Suprapubic skin (tissue), 4 donors: ENCODE measurements at places on chromosomes 5 and 9. TPM values are rescaled to one million over a fixed set of nuclear protein-coding genes. Genes with fewer than 3 reads are reported as not detected.
A peak's percentile ranks its signal among the peaks of the same experiment; 100 is the strongest.

The TLX3 gene
- total RNA-seq: not detected

The SMIM33 gene
- not detected for total RNA-seq

The ZNF658 gene
- 9.2 TPM for total RNA-seq

The ZFP62 gene
- total RNA-seq: 40.0 TPM

The SETX gene
- total RNA-seq: 67.9 TPM

The COL5A1 gene
- 15.0 TPM for total RNA-seq

- H3K27ac ChIP-seq: no peak overlapping the region
- no peak overlapping the region for H3K4me3 ChIP-seq
- H3K36me3 ChIP-seq: no peaks in the 10 kb centered on the region
- no peaks in the 10 kb centered on the region for H3K4me1 ChIP-seq
Measured at GRCh38 chr9:82242285-82242963, 253.9 kb downstream of the SPATA31D1 start.

DNA sequence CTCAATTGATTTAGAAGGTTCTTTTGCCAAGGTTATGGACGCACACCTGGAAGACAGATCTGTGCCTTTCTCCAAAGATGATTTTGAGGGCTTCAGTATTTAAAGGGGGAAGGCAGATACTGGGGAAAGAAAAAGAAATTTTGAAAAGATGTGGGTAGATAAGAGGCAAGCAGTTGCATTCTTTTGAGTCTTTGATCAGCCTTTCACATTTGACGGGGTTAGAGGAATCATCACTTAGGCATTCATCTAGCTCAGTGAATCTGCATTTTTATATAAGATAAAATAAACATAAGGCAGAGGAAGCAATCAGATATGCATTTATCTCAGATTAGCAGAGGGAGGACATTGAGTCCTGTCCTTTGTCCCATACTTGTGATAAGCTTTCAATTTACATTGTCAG, 243.4 kb upstream of the RAI14 start:
- no peaks in the 10 kb centered on the region for H3K36me3 ChIP-seq
- peaks cover 6% of the 10 kb centered on the region for H3K4me1 ChIP-seq
- no peak for DNase-seq
- H3K27me3 ChIP-seq: no peaks in the 10 kb centered on the region

- H3K36me3 ChIP-seq: no peaks in the 10 kb centered on the region
- peak; percentile 63 for DNase-seq
- no peaks in the 10 kb centered on the region for H3K27me3 ChIP-seq
- no peak overlapping the region for H3K27ac ChIP-seq
- H3K4me1 ChIP-seq: peaks cover 9% of the 10 kb centered on the region
- no peak overlapping the region for H3K4me3 ChIP-seq
Measured at GRCh38 chr5:56003179-56003578, 8.4 kb upstream of the IL6ST start.

- peak overlapping the region; percentile 93 for H3K27ac ChIP-seq
- peaks cover 29% of the 10 kb centered on the region for H3K4me1 ChIP-seq
- H3K27me3 ChIP-seq: no peaks in the 10 kb centered on the region
- peak overlapping the region; percentile 11 for H3K4me3 ChIP-seq
- H3K36me3 ChIP-seq: no peaks in the 10 kb centered on the region
- no peak for DNase-seq
Measured at GRCh38 chr9:34072410-34072809, 23.7 kb upstream of the UBAP2 start.

GRCh38 chr5:170273968-170274710, 23.4 kb downstream of the LCP2 start:
- no peaks in the 10 kb centered on the region for H3K36me3 ChIP-seq
- DNase-seq: no peak
- H3K4me1 ChIP-seq: peaks cover 15% of the 10 kb centered on the region
- H3K27me3 ChIP-seq: no peaks in the 10 kb centered on the region
- H3K27ac ChIP-seq: no peak overlapping the region

- no peak for DNase-seq
- H3K27me3 ChIP-seq: peaks cover 3% of the 10 kb centered on the region
- H3K4me1 ChIP-seq: no peaks in the 10 kb centered on the region
- no peak overlapping the region for H3K27ac ChIP-seq
- H3K36me3 ChIP-seq: no peaks in the 10 kb centered on the region
Measured at GRCh38 chr5:141003791-141004611, 37.7 kb downstream of the PCDHAC2 start.

GRCh38 chr5:127515693-127516440, 1.6 kb upstream of the PRRC1 start:
- H3K27me3 ChIP-seq: no peaks in the 10 kb centered on the region
- H3K4me1 ChIP-seq: peaks cover 16% of the 10 kb centered on the region
- no peak overlapping the region for H3K27ac ChIP-seq

- no peaks in the 10 kb centered on the region for H3K4me1 ChIP-seq
- no peaks in the 10 kb centered on the region for H3K27me3 ChIP-seq
- DNase-seq: no peak
- no peak overlapping the region for H3K4me3 ChIP-seq
Measured at GRCh38 chr5:65047948-65048690, 279.4 kb downstream of the CWC27 start.

- peaks cover 10% of the 10 kb centered on the region for H3K4me1 ChIP-seq
- no peak overlapping the region for H3K4me3 ChIP-seq
- DNase-seq: no peak
- no peaks in the 10 kb centered on the region for H3K36me3 ChIP-seq
Measured at GRCh38 chr5:111066261-111066938, 5.1 kb upstream of the TSLP start.

DNA sequence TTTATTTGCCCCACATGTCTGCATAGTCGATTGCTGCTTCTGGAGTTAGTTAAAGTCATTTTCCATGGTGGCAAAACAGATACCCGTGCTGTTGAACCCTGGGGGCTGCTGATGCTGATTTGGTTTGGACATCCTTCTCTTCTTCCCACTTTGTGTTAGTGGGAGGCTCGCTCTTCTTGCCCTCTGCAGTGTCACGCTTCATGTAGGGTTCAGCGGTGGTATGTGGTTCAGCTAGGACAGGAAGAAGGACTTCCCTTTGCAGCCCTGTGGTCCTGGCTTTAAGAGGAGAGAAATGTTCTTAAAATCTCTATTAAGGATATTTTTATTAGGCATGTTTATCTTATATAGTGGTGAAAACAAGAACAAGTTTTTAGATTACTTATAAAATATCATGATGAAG, 36.2 kb downstream of the SLC36A1 start:
- H3K4me1 ChIP-seq: no peaks in the 10 kb centered on the region
- no peak overlapping the region for H3K4me3 ChIP-seq
- no peaks in the 10 kb centered on the region for H3K27me3 ChIP-seq
- DNase-seq: no peak
- peaks cover 56% of the 10 kb centered on the region for H3K36me3 ChIP-seq
- no peak overlapping the region for H3K27ac ChIP-seq

GRCh38 chr5:111697881-111698757, 58.9 kb downstream of the NREP start:
- H3K36me3 ChIP-seq: no peaks in the 10 kb centered on the region
- H3K4me1 ChIP-seq: peaks cover 19% of the 10 kb centered on the region
- no peaks in the 10 kb centered on the region for H3K27me3 ChIP-seq
- H3K27ac ChIP-seq: no peak overlapping the region
- no peak overlapping the region for H3K4me3 ChIP-seq

DNA sequence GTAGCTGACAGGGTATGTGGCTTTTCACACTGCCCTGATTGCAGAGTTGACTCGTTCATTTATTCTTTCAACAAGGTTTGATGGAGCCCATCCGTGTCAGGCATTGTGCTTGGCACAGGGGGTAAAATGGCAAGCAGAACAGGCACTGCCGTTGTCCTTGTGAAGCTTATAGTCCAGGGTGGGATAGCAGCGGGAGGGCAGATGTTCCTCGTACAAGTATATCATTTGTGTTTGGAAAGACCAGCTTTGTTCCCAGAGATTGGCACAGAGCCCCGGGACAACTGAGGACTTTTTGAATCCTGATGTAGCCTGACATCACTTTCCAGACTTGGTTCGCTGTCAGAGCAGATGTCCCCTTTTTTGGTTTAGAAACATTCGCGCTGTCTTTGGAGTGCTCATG, 50.9 kb downstream of the MVB12B start:
- H3K27me3 ChIP-seq: no peaks in the 10 kb centered on the region
- no peaks in the 10 kb centered on the region for H3K36me3 ChIP-seq
- H3K4me1 ChIP-seq: peaks cover 32% of the 10 kb centered on the region

- DNase-seq: no peak
- H3K4me1 ChIP-seq: peaks cover 33% of the 10 kb centered on the region
- no peak overlapping the region for H3K4me3 ChIP-seq
- H3K36me3 ChIP-seq: no peaks in the 10 kb centered on the region
- no peaks in the 10 kb centered on the region for H3K27me3 ChIP-seq
- no peak overlapping the region for H3K27ac ChIP-seq
Measured at GRCh38 chr9:111456529-111456928, 27.7 kb downstream of the ECPAS start.

GRCh38 chr9:22148876-22149637, 140.0 kb upstream of the CDKN2B start:
- peak overlapping the region; percentile 57 for H3K27ac ChIP-seq
- H3K36me3 ChIP-seq: no peaks in the 10 kb centered on the region
- H3K4me1 ChIP-seq: peaks cover 6% of the 10 kb centered on the region
- no peak for DNase-seq

DNA sequence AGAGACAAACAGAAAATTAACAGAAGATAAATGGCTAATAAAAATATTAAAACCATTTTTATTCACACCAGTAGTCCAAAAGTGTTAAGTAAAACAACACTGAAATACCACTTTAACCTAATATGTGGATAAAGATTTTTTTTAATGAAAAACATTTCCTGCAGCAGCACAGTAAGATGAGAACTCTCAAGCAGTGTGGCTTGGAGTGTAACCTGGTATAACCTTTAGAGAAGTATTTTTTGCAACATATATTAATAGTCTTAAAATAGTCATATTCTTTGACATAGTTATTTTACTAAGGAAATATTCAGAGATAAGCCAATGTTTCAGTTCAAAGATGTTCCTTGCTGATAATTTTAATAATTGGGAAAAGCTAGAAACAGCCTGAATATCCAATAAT, 644.4 kb downstream of the PDE4D start:
- no peak for DNase-seq
- no peaks in the 10 kb centered on the region for H3K27me3 ChIP-seq
- H3K27ac ChIP-seq: no peak overlapping the region
- peaks cover 8% of the 10 kb centered on the region for H3K4me1 ChIP-seq

- no peaks in the 10 kb centered on the region for H3K27me3 ChIP-seq
- no peak overlapping the region for H3K4me3 ChIP-seq
- no peaks in the 10 kb centered on the region for H3K4me1 ChIP-seq
- no peak for DNase-seq
- no peaks in the 10 kb centered on the region for H3K36me3 ChIP-seq
Measured at GRCh38 chr9:134614256-134614655, 27.3 kb upstream of the COL5A1 start.

DNA sequence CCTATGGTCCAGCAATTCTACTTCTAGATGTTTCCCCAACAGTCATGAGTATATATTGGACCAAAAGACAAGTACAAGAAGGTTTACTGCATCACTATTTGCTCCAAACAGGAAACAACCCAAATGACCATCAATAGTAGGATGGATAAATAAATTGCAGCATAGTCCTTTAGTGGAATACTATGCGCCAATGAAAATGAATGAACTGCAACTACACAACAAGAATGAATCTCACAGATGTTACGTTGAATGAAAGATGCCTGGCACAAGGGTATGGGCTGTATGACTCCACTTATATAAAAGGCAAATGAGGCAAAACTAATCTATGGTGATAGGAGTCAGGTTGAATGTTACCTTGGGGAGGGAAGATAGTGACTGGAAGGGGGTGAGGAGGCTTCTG, 48.6 kb upstream of the UNC5A start:
- no peaks in the 10 kb centered on the region for H3K4me1 ChIP-seq
- DNase-seq: no peak
- peaks cover 13% of the 10 kb centered on the region for H3K27me3 ChIP-seq
- H3K27ac ChIP-seq: no peak overlapping the region
- no peaks in the 10 kb centered on the region for H3K36me3 ChIP-seq

DNA sequence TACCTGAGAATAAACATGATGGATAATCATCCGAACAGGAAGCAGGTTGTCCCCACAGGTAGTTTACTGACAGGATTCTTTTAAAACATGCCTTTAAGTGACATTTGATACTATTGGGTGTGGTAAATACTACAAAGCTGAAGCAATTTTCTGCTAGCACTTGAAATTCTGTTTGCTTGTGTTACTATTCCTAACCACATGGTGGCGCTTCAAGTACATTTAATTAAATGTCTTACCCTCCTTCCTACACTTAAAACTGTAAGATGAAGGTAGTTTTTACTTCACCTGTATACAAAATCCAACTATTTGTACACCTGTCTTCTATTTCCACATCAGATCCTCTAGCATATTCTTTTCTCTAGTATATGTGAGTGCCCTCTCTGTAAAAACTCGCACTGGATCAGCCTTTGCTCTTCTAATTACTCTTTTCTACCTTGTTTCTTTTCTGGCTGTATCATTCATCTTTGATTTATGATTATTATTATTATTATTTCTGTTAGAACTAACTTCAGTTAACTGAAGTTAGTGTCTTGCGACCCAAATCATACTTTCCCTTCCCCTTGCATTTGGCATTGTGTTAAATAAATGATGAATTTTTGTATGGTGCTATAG, 18.4 kb downstream of the SLC25A46 start:
- no peak for DNase-seq
- H3K4me1 ChIP-seq: no peaks in the 10 kb centered on the region
- no peak overlapping the region for H3K27ac ChIP-seq
- no peaks in the 10 kb centered on the region for H3K27me3 ChIP-seq

GRCh38 chr5:88279584-88279983, 10.9 kb upstream of the TMEM161B start:
- H3K4me1 ChIP-seq: no peaks in the 10 kb centered on the region
- H3K27ac ChIP-seq: no peak overlapping the region
- H3K27me3 ChIP-seq: no peaks in the 10 kb centered on the region
- H3K36me3 ChIP-seq: peaks cover 4% of the 10 kb centered on the region
- H3K4me3 ChIP-seq: no peak overlapping the region

- H3K27me3 ChIP-seq: no peaks in the 10 kb centered on the region
- DNase-seq: no peak
- H3K4me1 ChIP-seq: peaks cover 49% of the 10 kb centered on the region
- no peak overlapping the region for H3K4me3 ChIP-seq
- H3K36me3 ChIP-seq: no peaks in the 10 kb centered on the region
- H3K27ac ChIP-seq: no peak overlapping the region
Measured at GRCh38 chr5:179759581-179760551, 27.2 kb downstream of the MAML1 start.

DNA sequence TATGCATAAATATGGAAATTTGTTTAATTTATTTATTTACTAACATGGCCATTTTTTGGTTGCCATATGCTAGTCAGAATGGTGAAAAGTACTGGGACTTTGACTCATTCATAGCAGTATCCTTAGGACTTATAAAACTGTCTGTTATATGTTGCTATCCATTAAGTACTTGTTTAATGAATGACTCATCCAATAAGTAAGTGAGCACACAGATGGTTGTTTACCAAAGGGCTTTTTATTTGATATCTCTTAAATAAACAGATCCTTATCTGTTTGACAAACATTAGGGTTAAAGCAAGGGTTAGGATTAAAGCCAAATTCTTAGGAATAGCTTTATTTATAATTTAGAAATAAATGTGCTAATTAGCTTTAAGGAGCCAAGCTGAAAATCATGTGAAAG, 183.4 kb downstream of the FBXO4 start:
- H3K27me3 ChIP-seq: no peaks in the 10 kb centered on the region
- no peak for DNase-seq
- H3K4me3 ChIP-seq: no peak overlapping the region
- no peaks in the 10 kb centered on the region for H3K36me3 ChIP-seq
- H3K27ac ChIP-seq: no peak overlapping the region
- no peaks in the 10 kb centered on the region for H3K4me1 ChIP-seq
